Ureter (tissue), 1 donor: ENCODE measurements at places on chromosomes 13 and 19. TPM values are rescaled to one million over a fixed set of nuclear protein-coding genes. Genes with fewer than 3 reads are reported as not detected.
A peak's percentile ranks its signal among the peaks of the same experiment; 100 is the strongest.

The C2CD4C gene
- 1.1 TPM for total RNA-seq

The CCNE1 gene
- total RNA-seq: 3.6 TPM

DNA sequence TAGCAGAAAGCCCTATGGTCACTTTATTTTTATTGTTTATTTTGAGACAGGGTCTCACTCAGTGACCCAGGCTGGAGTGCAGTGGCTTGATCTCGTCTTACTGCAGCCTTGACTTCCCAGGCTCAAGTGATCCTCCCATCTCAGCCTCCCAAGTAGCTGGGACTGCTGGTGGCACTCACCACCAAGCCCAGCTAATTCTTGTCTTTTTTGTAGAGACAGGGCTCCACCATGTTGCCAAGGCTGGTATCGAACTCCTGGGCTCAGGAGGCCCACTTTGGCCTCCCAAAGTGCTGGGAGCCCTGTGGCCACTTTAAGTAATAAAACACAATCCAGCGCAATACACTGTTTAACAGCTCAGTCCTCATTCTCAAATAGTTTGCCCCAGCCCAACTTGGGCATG is 69.3 kb downstream of the NUFIP1 start:
- no peak for DNase-seq

GRCh38 chr19:19547674-19548336 is 9.7 kb downstream of the CILP2 start:
- DNase-seq: no peak

DNA sequence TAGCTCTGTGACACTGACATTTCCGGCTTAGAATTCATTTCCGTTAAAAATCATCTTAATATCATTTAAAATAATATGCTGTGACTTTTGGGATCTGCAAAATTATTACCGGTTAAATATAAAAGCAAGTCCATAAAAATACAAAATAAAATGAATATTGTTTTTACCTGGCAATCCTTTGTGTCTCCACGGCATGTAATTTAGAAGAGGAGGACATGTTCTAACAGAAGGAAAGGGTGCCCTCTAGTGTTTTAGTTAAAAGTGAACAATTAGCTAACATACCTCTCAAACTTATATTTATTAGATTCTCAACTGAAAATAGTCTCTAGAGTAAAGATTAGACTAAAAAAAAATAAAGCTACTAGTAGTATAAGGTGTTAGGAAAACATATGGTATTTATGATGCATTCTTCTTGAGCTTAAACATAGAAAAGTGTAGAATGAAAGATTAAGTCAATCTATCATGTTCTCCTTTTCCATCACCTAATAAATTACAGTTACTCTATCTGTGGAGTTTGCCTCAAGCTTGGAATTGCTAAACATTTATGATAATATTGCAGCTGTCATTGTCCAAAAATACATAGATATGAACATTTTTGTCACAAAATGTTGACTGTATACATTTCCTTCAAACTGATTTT is 676.7 kb upstream of the SPRY2 start:
- DNase-seq: no peak

DNA sequence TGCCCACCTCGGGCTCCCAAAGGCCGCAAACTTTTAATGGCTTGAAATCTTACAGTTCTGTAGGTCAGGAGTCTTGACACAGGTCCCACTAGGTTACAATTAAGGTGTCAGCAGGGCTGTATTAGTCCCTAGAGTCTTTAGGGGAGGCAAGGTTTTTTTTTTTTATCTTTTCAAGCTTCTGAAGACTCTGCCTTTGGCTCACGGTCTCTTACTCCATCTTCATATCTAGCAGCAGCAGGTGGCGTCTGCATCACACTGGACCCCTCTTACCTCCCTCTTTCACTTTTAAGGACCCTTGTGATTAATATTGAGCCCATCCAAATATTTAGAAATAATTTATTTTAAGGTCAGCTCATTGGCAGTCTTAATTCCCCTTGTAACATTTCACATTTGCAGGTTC is 11.6 kb downstream of the MIR17HG start:
- DNase-seq: no peak

The ELAVL3 gene
- not detected for total RNA-seq

The IFNL2 gene
- total RNA-seq: not detected

GRCh38 chr19:15629003-15629880 is 11.5 kb upstream of the CYP4F3 start:
- peak; percentile 91 for DNase-seq

DNA sequence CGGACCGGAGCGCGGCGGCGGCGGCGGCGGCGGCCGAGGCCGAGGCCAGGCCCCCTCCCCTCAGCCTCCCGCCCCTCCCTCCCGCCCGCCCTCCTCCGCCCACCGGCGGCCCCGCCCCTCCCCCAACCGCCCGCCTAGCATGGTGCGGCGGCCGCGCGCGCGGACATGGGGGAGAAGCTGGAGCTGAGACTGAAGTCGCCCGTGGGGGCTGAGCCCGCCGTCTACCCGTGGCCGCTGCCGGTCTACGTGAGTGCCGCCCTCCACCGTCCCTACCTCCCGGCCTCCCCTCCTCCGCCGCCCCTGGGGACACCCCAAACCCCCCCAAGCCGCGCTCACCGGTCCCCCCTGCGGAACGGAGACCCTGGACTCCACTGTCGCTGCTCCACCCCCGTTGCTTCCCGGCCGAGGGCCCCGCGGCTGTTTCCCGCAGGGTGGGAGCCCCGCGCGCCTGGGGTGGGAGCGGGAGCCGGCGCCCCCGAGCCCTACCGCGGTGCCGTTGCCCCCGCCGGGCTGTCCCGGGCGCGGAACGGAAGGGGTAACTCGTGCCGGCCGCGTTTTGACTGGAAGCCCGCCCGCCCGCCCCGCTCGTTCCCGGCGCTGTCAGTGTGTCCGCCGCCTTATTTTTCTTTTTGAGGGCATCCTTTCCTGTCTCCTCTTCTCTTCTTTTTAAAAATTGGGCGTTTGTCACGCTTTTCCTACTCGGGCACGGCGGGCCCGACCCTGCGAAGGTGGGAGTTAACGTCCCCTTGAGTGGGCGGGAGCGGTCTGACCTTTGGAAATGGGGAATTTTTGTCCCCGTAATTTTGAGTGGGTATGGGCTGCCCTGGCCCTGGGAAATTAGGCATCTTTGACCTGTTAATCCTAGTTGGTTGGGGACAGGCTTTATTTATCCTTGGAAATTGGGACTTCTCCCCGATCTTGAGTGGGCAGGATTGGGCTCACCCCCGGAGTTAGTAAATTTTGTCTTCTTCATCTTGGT is 576 bp downstream of the DOT1L start:
- DNase-seq: no peak

DNA sequence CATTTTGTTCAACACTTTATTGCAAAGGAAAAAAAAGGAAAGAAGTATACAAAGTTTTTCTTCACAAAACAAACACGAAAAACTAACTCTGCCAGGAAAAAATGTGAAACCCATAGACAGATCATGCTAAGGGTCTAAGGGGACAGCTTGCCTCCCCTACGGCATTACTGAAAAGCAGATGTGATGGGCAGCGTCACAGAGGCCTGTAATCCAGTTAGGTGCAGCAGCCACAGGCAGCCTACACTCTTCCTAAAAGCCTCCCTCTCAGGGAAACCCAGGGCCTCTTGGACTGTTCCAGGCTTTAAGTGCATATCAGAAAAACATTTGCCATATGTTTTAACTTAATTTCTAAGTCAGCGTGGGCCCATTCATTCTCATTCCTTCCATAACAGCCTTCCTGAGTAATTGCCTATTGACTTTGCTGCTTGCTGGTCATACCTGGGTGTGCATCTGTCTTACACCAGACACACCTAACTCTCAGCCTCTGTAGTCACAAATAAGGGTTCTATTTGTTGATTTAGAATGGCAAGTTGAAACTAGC is 135.7 kb upstream of the SERP2 start:
- DNase-seq: no peak
